ENCODE measurements at places on chromosomes 4 and X.

DNA sequence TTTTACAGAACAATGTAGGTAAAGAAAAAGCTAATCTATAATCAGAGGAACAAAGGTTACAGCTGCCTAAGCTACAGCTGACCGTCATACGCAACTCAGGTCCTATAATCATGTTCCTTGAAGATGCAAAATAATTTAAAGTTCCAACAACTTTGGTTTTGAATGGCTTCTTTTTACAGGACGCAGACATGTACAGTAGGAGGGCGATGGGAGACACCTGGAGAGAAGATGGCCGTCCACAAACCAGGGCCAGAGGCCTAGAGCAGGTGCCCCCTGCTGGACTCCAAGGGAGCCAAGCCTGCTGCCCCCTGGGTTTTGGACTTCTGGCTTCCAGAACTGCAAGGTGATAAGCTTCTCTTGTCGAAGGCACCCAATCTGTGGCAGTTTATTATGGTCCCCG lies 10.6 kb downstream of the HGFAC start:
- no peak for DNase-seq

DNA sequence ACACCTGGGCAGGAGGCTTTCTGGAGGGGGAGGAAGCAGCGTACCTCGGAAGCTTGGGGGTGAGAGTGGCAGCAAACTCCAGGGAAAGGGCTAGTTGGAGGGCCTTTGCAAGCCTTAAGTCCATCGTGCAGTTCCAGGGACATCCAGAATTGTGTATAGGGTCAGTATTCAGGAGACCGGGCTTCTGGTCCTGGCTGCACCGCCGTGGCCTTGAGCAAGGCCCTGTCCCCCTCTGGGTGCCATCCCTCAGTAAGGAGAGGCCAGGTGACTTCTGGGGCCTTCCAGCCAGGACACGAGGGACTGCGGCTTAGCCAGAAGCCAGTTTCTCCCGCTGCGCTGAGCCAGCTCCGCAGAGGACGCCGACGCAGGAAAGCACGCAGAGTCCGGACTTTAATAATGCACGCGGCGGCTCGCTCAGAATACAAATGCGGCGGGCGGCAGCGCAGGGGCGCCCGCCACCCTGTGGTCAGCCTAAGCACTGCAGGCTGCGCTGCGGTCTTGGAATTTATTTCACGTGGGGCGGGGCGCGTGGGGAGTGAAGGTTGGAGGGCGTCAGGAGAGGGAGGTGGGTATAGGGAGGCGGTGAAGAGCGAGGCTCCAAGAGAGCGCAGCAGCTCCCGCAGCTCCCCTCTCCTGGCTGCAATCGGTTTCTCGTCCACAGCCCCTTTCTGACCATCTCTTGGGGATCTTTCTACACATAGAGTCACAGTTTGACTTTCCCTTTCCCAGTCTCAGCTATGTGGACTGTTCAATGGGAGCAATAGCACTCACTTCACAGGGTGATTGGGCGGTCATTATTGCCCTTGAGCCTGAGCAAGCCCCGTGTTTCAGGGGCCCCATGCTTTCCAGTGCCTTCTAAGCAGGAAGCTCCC lies 94.1 kb upstream of the GPR50 start:
- DNase-seq: no peak

DNA sequence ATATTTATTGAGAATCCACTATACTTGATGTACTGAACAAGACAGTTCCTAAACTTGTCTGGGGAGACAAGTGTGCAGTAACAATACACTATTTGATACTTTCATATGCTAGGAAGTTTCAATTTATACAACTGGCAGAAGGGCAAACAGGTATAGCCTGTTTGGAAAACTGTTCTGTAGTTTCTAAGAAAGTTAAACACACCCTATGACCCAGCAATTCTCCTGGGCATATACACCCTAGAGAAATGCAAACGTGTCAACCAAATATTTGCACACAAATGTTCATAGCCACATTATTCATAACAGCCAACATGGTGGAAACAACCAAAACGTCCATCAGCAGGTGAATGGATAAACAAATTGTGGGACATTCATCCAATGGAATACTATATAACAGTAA lies 64.0 kb upstream of the BRS3 start:
- DNase-seq: no peak

GRCh38 chr4:8609406-8609805 lies 16.8 kb downstream of the CPZ start:
- DNase-seq: no peak

- no peak for DNase-seq
These were observed 20.8 kb downstream of the HMX1 start for GRCh38 chr4:8850830-8851188.

GRCh38 chr4:183517194-183517593 lies 12.3 kb downstream of the ING2 start:
- DNase-seq: no peak

- DNase-seq: no peak
These were observed 197.3 kb upstream of the LDB2 start for GRCh38 chr4:17095771-17096170.

DNA sequence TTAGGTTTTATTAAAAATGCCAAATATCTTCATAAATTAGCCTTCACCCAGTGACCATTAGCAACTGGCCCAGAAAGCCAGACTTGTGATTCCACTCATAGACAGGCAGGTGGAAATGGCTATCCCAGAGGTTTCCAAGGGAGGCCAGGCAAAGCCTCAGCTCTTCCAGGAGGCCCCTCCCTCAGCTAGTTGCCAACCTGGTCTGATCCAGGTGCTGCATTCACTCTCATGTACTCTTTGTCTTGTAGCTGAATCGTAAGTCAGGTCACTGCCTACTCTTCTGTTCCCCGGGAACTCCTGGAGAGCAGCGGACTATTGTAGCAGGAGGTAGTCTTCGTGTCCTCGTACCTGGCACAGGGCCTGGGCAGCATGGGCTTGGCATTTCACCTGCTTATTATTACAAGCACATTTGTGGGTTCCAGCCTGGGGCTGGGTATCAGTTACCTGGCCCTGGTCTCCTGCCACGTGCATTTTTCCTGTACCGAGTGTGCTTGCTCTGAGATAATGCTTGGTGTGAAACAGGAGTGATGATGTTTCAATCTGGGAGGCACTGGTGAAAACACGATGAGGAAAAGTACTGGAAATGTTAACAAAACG lies 101.6 kb downstream of the FAM193A start:
- DNase-seq: no peak

DNA sequence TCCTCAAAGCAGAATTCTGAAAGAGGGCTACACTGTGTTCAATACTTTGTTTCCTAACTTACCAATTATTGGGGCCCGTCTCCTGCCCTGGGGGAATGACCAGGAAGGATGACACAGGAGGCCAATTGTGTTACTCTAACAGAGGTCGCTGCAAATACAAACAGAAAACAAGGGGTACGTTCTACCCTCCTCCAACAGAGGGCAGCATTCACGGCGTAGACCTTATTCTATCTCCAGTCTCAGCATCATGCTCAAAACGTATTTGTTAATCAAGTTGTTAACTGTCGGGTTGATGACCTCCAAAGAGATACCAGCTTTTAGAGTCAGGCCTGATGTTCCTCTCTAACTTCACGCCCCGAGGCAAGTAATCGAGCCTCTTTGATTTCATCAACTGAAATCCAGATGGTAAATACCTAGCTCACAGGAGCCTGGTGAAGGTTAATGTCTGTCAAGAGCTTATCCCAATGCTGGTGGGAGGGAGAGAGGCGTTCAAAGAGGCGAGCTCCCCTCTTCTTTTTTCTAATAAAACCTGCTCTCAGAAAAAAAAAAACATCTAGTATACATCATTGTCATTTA lies 181.0 kb upstream of the KCNIP4 start:
- peak; percentile 1 for DNase-seq

- no peak for DNase-seq
These were observed 5.7 kb downstream of the MXD4 start for GRCh38 chr4:2256156-2256731.

DNA sequence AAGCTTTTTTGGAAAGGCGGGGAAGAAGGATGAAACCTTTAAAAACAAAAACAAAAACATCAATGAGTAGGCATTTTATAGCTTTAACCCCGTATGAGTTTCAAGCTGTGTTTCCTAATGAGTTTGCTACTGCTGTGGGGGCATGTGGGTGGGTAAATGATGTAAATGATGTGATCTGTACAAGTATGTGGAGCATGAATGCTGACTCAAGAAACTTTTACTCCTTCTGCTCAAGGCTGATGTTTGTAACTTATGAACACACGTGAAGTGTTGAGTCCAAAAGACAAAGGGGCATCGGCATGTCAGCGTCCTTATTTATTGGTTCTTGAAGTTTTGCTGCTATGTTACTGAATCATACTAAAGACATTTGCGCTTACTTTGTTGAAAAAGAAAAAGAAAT lies 76.9 kb downstream of the CLCN4 start:
- no peak for DNase-seq

DNA sequence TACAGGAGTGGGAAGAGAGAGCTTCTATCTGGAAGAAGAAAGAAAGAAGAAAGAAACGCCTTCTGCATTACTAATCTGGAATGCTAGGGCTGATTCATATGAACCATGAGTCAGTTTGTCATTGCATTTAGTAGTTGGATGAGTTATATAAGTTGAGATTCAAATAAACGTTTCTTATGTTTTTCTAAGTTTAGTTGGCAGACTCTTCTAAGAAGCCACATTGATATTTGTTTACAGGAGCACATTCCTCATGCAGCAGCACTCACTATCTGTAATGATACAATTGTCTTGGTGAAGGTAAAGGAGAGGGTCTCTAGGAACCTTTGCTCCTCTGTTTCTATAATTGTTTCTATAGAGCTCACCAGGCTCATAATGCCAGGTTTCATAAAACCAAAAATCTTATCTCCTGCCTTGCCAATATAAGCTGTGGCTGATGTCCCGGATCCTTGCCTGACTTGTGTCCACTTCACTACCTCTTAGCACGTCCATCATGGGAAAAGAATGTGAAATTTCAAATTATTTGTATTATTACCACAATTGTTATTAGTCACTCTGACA lies 39.5 kb downstream of the HOPX start:
- no peak for DNase-seq

GRCh38 chr4:158588285-158588684 lies 66.6 kb downstream of the RXFP1 start:
- DNase-seq: no peak

DNA sequence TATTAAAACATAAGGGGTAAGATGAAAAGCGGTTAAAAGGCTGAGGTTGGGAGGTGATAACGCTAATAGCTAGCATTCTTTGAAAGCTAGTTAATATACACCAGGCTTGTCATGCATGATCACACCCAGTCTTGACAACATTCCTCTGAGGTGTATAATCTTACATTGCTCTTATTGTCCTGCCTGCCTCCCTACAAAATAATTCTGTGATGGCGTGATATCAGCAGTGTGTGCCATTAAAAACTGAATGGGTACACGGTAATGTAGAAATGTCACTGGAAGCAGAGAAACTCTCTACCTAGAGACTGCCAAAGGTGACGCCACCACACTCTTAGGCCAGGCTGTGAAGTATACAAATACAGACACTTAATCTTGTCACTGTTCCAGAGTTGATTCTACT lies 68.1 kb downstream of the DIAPH2 start:
- no peak for DNase-seq

DNA sequence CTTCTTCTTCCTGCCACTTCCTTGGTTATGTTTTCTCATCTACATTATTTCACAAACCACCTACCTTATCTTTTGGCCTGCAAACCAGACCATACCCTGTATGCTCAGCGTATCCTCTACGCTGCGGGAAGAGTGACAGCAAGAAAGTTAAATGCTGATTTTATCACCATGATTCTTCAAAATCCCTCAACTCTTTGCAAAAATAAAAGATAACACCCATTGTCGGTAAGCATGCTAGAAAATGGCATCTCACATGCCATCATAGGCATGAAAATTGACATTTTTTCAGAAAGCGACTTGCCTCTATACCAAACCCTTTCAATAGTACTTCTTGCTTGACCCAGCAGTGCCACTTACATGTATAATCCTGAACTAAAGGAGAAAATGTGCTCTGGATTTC lies 102.0 kb downstream of the HPGD start:
- no peak for DNase-seq

- DNase-seq: no peak
These were observed 88.0 kb upstream of the MAGEB18 start for GRCh38 chrX:26050099-26050498.

DNA sequence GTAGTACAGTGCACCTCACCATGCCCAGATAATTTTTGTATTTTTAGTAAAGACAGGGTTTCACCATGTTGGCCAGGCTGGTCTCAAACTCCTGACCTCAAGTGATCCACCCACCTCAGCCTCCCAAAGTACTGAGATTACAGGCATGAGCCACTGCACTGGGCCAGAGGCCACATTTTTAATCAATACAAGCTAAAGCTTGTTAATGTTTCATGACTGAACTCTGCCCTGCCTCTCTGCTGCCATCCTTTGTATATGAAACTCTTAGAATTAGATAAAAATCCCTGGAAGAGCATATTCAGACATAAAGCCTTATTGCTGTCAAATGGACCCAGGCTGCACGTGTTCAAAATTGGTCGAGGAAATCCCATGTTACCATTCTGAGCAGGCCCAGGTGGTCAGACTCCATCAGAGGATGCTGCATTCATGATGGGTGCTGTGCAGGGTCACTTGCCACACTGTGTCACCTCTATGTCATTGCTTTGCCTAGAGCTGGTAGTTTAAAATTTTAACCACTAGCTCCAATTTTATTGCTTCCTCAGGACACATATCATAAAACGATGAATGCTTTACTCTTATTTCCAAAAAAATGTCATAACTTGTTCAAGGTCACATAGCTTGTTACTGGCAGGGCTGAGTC lies 45.2 kb downstream of the LNX1 start:
- DNase-seq: no peak

GRCh38 chrX:130869239-130869638 lies 33.8 kb downstream of the ENOX2 start:
- no peak for DNase-seq

DNA sequence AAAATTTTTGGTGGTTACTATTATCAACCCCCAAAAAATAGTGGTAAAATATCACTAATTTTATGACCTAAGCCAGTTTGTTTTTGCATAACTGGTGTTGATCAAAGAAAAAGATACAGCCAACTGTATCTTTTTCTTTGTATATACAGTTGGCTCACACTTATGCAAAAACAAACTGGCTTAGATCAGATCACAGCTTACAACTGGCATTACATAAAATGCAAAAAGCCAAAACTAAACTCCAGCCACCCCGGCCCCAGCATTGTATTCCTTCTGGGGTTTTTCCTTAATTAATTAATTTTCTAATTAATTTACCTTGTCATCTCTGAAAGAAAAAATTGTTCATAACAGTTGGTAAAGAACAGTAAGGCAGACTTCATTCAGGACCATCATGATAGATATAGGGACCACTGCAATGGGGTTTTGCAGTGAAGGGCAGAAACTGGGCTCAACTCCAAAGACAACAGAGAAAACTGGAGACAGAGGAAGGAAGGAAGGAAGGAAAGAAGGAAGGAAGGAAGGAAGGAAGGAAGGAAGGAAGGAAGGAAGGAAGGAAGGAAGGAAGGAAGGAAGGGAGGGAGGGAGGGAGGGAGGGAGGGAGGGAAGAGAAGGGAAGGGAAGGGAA lies 202.1 kb downstream of the HNRNPD start:
- DNase-seq: no peak

GRCh38 chrX:794311-794710 lies 163.7 kb downstream of the SHOX start:
- DNase-seq: no peak

DNA sequence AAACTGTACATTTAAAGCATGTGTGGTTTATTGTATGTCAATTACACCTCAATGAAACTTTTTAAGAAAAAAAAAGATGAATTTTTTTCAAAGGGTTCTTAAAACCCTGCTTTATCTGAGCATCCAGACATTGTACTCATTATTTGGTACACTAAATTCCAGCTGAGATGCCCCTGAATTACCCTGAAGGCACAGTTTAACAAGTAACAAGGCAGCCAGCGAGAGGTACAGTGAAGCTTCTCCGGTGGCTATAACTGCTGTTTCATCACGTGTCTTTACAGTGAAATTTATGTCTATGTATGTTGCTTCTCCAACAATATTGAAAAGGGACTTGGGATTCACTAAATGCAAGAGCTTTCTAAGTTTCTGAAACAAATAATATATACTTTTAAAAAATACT lies 15.8 kb downstream of the SLC7A11 start:
- no peak for DNase-seq

All from NCI-H524 treated with DMSO at 0.1 percent for 48 hours (cell line).